Type B pancreatic cell (in vitro differentiated cells): ENCODE measurements at places on chromosomes 12 and 14.

- no peaks in the 10 kb centered on the region for H3K27me3 ChIP-seq
- H3K36me3 ChIP-seq: no peaks in the 10 kb centered on the region
- no peak overlapping the region for H3K4me3 ChIP-seq
- H3K4me1 ChIP-seq: no peaks in the 10 kb centered on the region
Observed at GRCh38 chr14:79051742-79052141, 881.6 kb downstream of the NRXN3 start.

- peaks cover 11% of the 10 kb centered on the region for H3K4me1 ChIP-seq
- DNase-seq: no peak
- H3K27me3 ChIP-seq: no peaks in the 10 kb centered on the region
- no peak overlapping the region for H3K4me3 ChIP-seq
- H3K36me3 ChIP-seq: peaks cover 26% of the 10 kb centered on the region
Observed at GRCh38 chr14:21084998-21085853, 13.2 kb downstream of the ZNF219 start.

DNA sequence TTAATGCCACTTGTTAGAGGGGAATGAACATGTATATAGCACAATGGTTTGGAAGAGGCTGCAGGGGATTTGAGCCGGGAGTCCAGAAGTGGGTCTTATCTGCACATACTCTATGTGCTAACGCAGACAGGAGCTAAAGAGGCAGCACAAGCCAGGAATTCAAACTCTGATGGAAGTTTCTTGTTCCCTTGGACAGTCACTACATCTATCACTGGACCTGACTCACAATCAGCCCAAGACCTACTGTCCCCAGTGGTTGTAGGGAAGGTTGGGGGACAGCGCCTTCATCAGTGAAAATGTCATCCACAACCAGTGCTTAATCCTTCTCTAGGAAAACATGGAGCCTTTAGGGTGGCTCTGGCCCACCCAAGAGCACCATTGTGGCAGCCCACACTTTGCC, 107.8 kb downstream of the GCH1 start:
- no peaks in the 10 kb centered on the region for H3K36me3 ChIP-seq
- H3K4me1 ChIP-seq: no peaks in the 10 kb centered on the region
- DNase-seq: no peak
- H3K27me3 ChIP-seq: peaks cover under 1% of the 10 kb centered on the region
- H3K27ac ChIP-seq: no peak overlapping the region

DNA sequence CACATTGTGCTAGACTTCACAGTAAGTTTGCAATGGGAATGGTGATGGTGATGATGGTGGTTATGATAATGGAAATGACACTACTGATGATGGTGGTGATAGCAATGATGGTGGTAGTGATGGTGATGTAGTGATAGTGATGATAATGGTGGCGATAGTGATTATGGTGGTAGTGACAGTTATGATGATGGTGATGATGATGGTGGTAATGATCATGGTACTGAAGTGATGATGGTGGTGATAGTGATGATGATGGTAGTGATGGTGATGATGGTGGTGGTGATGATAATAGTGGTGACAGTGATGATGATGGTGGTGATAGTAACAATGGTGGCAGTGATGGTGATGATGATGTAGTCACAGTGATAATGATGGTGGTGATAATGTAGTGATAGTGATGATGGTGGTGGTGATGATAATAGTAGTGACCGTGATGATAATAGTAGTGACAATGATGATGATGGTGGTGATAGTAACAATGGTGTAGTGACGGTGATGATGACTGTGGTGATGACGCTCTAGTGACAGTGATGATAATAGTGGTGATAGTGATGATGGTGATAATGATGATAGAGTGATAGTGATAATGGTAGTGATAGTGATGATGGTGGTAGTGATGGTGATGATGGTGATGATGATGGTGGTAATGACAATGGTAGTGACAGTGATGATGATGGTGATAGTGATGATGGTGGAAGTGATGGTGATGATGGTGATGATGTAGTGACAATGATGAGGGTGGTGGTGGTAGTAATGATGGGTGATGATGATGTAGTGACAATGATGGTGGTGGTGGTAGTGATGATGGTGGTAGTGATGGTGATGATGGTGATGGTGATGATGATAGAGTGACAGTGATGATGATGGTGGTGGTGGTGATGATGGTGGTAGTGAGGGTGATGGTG, 222.9 kb upstream of the PWP1 start:
- no peak for DNase-seq
- no peak overlapping the region for H3K4me3 ChIP-seq
- no peaks in the 10 kb centered on the region for H3K27me3 ChIP-seq
- H3K36me3 ChIP-seq: no peaks in the 10 kb centered on the region
- peaks cover 26% of the 10 kb centered on the region for H3K4me1 ChIP-seq
- no peak overlapping the region for H3K27ac ChIP-seq

DNA sequence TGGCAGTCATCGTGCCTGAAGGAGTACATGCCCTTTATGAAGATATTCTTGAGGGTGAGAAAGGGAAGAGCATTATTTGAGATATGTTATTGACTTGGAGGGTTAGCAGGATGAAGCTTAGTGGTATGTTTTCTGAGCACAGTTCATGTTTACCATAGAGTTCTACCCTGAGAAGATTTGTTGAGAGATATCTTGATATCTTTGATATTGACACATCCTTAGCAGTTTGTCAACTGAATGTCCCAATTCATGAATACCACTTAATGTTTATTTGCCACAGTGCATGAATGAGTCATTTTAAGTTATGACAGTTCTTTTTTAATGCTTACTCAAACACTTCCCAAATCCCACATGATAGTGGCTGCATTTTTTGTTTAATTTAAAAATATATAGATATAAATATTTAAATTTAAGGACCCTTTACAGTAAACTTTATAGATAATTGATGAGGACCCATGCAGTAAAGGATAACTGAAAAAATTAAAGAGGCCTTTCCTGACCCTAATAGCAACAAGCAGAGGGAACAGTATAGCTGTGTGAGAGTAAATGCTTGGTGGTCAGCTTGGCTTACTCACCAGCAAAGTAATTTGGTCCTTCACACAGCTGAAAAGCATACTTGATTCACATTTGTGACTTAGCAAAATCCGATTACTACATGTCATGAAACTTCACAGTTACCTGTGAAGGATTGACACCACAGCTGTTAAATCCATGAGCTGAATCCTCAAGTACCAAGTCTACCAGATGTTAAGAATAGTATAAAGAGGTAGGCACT, 25.8 kb downstream of the SLC39A9 start:
- no peaks in the 10 kb centered on the region for H3K4me1 ChIP-seq
- H3K27ac ChIP-seq: no peak overlapping the region
- no peaks in the 10 kb centered on the region for H3K27me3 ChIP-seq

GRCh38 chr12:26367991-26368730, 172.8 kb downstream of the SSPN start:
- DNase-seq: no peak
- H3K4me1 ChIP-seq: no peaks in the 10 kb centered on the region
- no peaks in the 10 kb centered on the region for H3K27me3 ChIP-seq
- no peak overlapping the region for H3K4me3 ChIP-seq

DNA sequence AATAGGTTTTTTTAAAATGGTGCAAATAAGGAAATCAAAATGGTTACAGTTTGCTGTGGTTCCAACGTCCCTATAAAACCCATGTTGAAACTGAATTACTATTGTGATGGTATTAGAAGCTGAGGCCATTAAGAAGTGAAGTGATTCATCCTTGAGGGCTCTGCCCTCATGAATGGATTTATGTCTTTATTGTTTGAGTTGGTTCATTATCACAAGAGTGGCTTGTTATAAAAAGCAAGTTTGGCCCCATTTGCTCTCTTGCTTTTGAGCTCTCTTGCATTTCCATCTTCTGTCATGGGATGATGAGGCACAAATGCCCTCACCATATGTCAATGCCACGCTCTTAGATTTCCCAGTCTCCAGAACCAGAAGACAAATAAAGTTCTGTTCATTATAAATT, 62.3 kb downstream of the PRKD1 start:
- DNase-seq: no peak
- H3K27ac ChIP-seq: no peak overlapping the region
- H3K27me3 ChIP-seq: no peaks in the 10 kb centered on the region

- no peaks in the 10 kb centered on the region for H3K36me3 ChIP-seq
- H3K27ac ChIP-seq: no peak overlapping the region
- DNase-seq: no peak
- no peaks in the 10 kb centered on the region for H3K4me1 ChIP-seq
Observed at GRCh38 chr12:85663631-85664030, 172.6 kb downstream of the RASSF9 start.

GRCh38 chr12:69096669-69097335, 142.6 kb upstream of the CPSF6 start:
- H3K4me1 ChIP-seq: peaks cover 7% of the 10 kb centered on the region
- no peaks in the 10 kb centered on the region for H3K36me3 ChIP-seq
- DNase-seq: no peak
- H3K27ac ChIP-seq: no peak overlapping the region
- no peak overlapping the region for H3K4me3 ChIP-seq

- DNase-seq: no peak
- H3K27me3 ChIP-seq: no peaks in the 10 kb centered on the region
- peaks cover 23% of the 10 kb centered on the region for H3K36me3 ChIP-seq
- H3K4me3 ChIP-seq: no peak overlapping the region
Observed at GRCh38 chr12:26798640-26799039, 34.4 kb downstream of the ITPR2 start.

- peak overlapping the region; percentile 84 for H3K27ac ChIP-seq
- H3K27me3 ChIP-seq: no peaks in the 10 kb centered on the region
- H3K36me3 ChIP-seq: peaks cover 32% of the 10 kb centered on the region
- no peak for DNase-seq
- peak overlapping the region; percentile 77 for H3K4me3 ChIP-seq
Observed at GRCh38 chr12:54132976-54133771, 55.6 kb downstream of the SMUG1 start.

DNA sequence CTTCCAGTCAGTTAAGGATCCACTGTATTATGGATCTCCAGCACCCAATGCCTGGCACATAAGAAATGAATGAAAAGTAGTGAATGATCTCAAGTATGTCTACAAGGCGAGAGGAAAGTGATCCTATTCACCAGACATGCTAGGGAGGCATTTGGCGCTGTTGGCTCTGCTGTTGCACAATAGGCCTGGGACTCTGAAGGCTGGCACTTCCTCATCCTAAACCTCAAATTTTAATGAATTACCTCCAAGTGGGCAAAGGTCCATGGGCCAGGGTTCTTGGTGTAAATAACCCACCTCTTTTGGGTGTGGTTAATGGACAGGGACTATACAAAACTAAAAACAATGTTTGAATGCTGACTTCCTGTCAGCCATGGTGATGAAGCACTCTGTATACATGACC, 173.4 kb upstream of the PZP start:
- no peak overlapping the region for H3K27ac ChIP-seq
- H3K4me1 ChIP-seq: no peaks in the 10 kb centered on the region
- H3K27me3 ChIP-seq: peaks cover 8% of the 10 kb centered on the region
- H3K36me3 ChIP-seq: no peaks in the 10 kb centered on the region
- no peak overlapping the region for H3K4me3 ChIP-seq

GRCh38 chr12:94152292-94153078, 4.1 kb downstream of the PLXNC1 start:
- peaks cover 73% of the 10 kb centered on the region for H3K27me3 ChIP-seq
- H3K36me3 ChIP-seq: no peaks in the 10 kb centered on the region
- peak overlapping the region; percentile 88 for H3K4me3 ChIP-seq
- peaks cover 14% of the 10 kb centered on the region for H3K4me1 ChIP-seq
- DNase-seq: no peak

DNA sequence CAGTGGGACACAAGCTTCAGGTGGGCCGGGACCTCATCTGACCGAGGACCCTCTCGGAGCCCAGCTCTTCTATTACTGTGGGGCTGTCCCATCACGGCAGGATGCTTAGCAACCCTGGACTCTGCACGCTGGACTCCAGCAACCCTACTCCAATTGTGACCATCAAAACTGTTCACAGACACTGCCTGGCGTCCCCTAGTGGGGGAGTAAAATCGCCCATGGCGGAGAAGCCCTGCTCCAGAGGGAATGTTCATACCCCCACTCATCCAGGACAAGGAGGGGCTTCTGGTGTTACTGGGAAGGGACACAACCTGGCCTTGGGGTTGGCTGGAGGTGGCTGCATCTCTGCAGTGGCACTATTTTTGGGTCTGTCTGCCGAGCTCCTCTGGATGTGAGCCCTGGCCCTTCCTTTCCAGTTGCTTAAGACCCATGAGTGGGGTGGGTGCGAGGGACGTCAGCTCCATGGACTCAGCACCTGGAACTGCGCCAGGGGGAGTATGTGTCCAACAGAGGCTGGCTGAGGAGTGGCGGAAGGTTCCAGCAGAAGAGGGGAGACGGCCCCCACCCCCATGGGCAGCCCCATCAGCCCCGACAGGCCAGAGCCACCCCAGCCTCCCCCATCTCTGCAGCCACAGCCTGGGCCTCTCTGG, 103.8 kb downstream of the RFLNA start:
- H3K4me1 ChIP-seq: peaks cover 32% of the 10 kb centered on the region
- H3K27me3 ChIP-seq: no peaks in the 10 kb centered on the region
- H3K36me3 ChIP-seq: peaks cover 12% of the 10 kb centered on the region
- DNase-seq: no peak

GRCh38 chr12:56487448-56488040, 417 bp downstream of the GLS2 start:
- peaks cover 4% of the 10 kb centered on the region for H3K36me3 ChIP-seq
- H3K27ac ChIP-seq: peak overlapping the region; percentile 81
- peak overlapping the region; percentile 93 for H3K4me3 ChIP-seq

- peaks cover 32% of the 10 kb centered on the region for H3K4me1 ChIP-seq
- H3K4me3 ChIP-seq: no peak within 1 kb of the TSS
- peaks cover 20% of the 10 kb centered on the region for H3K27me3 ChIP-seq
- no peak for DNase-seq
Observed at GRCh38 chr12:54364413-54364812, at the start of gene GPR84. GPR84 (minus strand) TSS chr12:54364486; CDS start chr12:54363851, 635 bp downstream.

DNA sequence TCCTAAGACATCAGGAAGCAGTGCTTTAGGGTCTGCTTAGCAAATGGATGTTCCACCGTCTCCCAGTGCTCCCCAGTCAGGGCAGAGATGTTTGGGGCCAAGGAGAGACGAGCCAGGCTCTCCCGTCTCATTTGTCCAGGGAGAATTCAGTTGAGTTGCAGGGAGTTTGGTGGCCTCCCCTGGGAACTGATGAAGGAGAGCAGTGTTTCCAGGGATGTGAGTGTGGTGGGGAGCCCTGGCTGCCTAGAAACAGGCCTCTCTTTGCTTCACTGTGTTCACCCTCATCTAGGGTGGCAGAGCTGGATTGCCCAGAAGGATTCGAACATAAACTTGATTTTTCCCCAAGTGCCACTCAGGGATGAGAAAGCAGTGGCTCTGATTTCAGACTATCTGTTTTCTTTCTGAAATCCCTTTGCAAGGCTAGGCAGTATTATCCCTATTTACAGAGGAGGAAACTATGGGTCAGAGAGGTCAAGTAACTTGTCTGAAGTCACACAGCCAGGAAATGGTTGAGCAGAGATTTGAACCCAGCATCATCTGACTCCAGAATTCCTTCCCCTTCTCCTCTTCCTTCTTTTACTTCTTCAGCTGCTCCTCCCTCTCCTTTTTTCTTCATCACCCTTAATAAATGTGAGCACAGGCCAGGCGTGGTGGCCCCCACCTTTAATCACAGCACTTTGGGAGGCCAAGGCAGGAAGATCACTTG, 6.6 kb downstream of the TPCN1 start:
- no peak overlapping the region for H3K4me3 ChIP-seq
- H3K4me1 ChIP-seq: peaks cover 20% of the 10 kb centered on the region
- DNase-seq: no peak
- peaks cover 23% of the 10 kb centered on the region for H3K36me3 ChIP-seq
- H3K27me3 ChIP-seq: no peaks in the 10 kb centered on the region

- no peaks in the 10 kb centered on the region for H3K4me1 ChIP-seq
- no peak for DNase-seq
- no peak overlapping the region for H3K27ac ChIP-seq
- H3K4me3 ChIP-seq: no peak overlapping the region
- peaks cover 5% of the 10 kb centered on the region for H3K27me3 ChIP-seq
Observed at GRCh38 chr12:14689996-14690395, 6.4 kb downstream of the GUCY2C start.
